ENCODE measurements at places on chromosomes 4 and X.

GRCh38 chr4:175946472-175947116, 119.0 kb upstream of the WDR17 start:
- no peak for DNase-seq

DNA sequence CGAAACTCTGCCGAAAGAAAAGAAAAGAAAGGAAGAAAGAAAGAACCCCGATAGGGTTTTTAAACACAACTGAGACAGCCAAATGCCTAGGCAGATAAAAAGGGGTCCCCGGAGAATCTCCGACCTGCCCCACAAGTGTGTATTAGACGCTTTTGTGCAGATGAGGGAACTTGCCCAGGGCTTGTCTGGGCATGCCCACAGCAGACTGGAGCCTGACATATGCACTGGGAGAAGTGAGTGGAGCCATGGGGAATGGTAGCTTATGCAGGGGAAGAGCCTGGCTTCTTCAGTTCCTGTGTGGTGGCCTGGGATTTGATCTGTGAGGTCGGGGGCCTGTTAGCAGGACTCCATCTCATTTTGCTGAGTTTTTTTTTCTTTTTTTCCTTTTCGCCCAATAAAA, 199.0 kb downstream of the GPC3 start:
- DNase-seq = no peak

DNA sequence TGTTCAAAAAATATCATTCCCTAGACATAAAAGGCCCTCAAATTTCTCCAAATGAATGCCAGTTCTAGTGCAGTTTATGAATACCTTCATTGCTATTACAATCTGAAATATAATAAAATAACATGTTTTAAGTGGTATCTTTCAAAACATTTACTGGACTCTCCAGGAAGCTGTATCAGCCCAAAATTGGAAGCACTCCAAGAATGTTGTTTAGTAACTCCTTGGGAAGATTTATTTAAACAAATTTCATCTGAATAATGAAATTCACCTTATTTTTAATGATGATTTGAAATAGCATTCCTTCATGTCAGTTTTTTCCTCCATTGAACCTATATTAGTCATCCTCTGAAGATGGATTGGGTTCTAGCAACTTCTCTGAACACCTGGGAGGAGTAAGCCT, 217.2 kb upstream of the PCDH18 start:
- no peak for DNase-seq

DNA sequence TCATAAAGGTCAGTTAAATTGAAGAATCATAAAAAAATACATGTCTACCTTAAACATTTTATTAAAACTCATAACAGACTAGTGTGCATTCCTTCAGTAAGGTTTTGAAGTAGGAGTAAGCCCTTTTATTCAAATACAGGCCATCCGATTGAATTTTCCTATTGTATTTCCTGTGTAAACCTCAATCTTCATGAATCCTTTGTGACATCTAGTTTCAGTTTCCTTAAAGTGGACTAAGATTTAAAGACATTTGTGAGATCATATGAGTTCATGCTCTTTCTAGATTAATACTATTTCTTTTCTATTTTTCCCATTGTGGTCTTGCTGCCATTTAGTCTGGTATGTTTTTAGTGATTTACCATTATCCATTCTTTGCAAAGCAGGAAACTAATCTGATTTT, 644.7 kb upstream of the BOD1L1 start:
- no peak for DNase-seq

- DNase-seq = no peak
Measured at GRCh38 chrX:118189000-118189399, 72.4 kb upstream of the KLHL13 start.

All from stimulated activated CD8-positive, alpha-beta memory T cell treated with anti-CD3 and anti-CD28 coated beads, Interleukin-15, amount 100 ng/mL, for 4 hours (primary cell).